Stimulated activated CD4-positive, alpha-beta T cell treated with anti-CD3 and anti-CD28 coated beads, Interleukin-4, amount 100 ng/mL, for 1 hour (primary cell): ENCODE measurements at places on chromosomes 6 and 20.

- DNase-seq, result no peak
These were observed 91.7 kb upstream of the SOX4 start for GRCh38 chr6:21501815-21502214.

- no peak for DNase-seq
These were observed 6.0 kb downstream of the RFX6 start for GRCh38 chr6:116883005-116883404.

GRCh38 chr6:120320481-120321162 lies 971.1 kb upstream of the MAN1A1 start:
- DNase-seq, result no peak

DNA sequence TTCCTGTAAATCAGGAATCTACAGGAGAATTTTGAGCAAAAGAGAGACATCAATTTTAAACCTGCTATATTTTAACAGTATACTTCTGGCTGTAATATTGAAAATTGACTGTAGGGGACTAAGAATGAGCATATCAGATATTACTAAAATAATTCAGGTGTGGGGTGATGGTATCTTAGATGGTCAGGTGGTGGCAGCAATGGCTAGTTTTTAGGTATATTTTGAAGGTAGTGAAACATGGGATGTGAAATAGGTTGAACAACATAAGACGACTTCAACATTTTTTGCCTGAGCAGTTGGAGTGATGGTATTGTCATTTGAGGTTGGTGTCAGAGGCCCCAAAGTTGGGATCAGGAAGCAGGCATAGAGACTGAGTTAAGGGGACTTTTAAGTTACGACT lies 32.1 kb downstream of the FAM83B start:
- DNase-seq, result no peak

DNA sequence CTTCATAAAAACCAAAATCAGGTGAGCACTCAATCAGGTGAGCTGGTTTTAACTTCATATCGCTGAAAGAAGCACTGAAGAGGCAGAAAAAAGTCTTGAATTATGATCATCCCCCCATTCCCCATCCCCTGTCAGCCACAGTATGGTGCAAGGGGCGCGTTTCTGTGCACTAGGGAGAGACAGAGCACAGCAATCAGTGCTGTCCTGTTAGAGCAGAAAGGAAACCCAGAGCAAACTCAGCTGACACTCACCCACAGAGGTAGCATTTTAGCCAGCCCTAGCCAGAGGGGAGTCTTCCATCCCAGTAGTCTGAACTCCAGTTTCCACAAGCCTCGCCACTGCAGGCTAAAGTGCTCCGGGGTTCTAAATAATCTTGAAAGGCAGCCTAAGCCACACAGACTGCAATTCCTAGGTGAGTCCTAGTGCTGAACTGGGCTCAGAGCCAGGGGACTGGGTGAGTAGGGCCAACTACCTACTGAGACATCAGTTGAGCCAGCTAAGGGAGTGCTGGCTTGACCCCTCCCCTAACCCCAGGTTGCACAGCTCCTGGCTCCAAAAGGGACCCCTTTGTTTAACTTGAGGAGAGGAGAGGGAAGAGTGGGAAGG lies 1352.6 kb upstream of the GJE1 start:
- no peak for DNase-seq
